ENCODE measurements at places on chromosomes 16 and 17.

DNA sequence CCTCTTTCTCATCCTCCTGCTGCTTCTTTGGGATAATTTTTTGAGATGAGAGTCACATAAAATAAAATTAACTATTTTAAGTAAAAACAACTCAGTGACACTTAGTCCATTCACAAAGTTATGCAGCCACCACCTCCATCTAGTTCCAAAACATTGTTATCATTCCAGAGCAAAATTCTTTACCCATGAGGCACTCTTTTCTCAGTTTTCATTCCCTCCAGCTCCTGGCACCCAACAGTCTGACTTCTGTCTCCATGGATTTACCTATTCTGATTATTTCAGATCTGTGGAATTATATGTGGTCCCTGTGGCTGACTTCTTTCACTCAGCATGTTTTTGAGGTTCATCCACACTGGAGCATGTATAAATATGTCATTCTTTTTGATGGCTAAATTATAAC lies 239.9 kb upstream of the DYNLRB2 start:
- no peaks in the 10 kb centered on the region for H3K4me1 ChIP-seq
- no peaks in the 10 kb centered on the region for H3K36me3 ChIP-seq
- DNase-seq = no peak
- no peak overlapping the region for H3K4me3 ChIP-seq
- no peak overlapping the region for H3K27ac ChIP-seq

GRCh38 chr17:65914784-65915342 lies 277.1 kb downstream of the CEP112 start:
- no peak overlapping the region for H3K27ac ChIP-seq
- H3K4me3 ChIP-seq = no peak overlapping the region
- no peaks in the 10 kb centered on the region for H3K36me3 ChIP-seq
- no peaks in the 10 kb centered on the region for H3K27me3 ChIP-seq

- H3K4me3 ChIP-seq = no peak overlapping the region
- no peak for DNase-seq
- no peak overlapping the region for H3K27ac ChIP-seq
- H3K27me3 ChIP-seq = no peaks in the 10 kb centered on the region
- H3K36me3 ChIP-seq = no peaks in the 10 kb centered on the region
- H3K4me1 ChIP-seq = peaks cover 13% of the 10 kb centered on the region
These were observed 4.9 kb upstream of the CDC27 start for GRCh38 chr17:47193931-47194511.

- peak; percentile 35 for DNase-seq
- H3K4me3 ChIP-seq = no peak overlapping the region
These were observed 154.2 kb downstream of the MRM1 start for GRCh38 chr17:36755586-36755985.

GRCh38 chr16:29912087-29912486 lies 11.8 kb downstream of the ASPHD1 start:
- H3K4me3 ChIP-seq = no peak overlapping the region
- H3K27ac ChIP-seq = no peak overlapping the region
- peaks cover 31% of the 10 kb centered on the region for H3K36me3 ChIP-seq
- no peaks in the 10 kb centered on the region for H3K4me1 ChIP-seq

DNA sequence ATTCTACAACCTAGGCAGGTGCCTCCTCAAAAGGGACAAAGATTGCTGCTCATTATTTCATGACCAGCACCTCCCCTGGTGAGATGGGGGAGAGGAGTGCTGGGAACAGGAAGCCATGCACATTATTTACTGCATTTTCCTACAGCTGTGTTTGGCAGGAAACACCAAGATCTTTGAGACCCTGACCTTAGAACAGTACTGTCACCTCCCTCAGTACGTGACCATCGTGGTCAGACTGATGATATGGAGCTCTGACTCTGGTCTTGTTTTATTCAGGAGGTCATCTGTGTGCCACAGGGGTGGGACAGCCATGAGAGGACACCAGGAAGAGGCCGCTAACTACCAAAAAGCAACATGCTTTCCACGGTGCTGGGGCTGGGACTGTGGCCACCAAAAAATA lies 37.4 kb downstream of the USP22 start:
- DNase-seq = no peak
- H3K36me3 ChIP-seq = peaks cover 99% of the 10 kb centered on the region
- H3K27me3 ChIP-seq = no peaks in the 10 kb centered on the region
- H3K4me3 ChIP-seq = no peak overlapping the region
- no peak overlapping the region for H3K27ac ChIP-seq

DNA sequence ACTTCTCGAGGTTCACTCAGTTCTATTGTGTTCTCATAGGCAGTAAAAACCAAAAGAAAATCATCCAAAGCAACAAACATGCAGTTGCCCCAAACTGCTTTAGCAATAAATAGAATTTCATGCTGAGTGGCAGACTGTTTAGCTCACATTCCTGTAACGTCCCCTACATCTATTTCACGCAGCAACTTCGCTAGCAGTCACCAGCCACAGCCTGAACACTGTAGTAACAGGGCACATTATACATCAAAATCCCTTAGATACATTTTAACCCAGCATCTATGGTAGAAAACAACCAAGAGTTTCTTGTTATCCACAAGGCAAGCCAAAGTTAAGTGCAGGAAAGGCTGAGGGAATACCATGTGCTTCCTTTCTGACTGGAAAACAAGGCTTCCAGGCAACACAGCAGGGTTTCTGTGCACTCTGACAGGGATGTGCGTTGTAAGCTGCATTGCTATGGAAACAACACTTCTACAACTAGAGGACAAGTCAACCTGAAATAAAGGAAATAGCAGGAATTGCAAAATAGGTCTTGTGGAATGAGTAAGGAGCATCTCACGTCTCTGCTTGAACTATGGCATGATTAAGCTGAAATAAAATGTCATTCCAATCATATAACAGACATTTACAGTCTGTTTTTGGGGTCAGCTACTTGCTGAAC lies 55.4 kb downstream of the CFDP1 start:
- no peak overlapping the region for H3K27ac ChIP-seq
- no peak for DNase-seq
- peaks cover 25% of the 10 kb centered on the region for H3K36me3 ChIP-seq
- H3K27me3 ChIP-seq = no peaks in the 10 kb centered on the region
- peaks cover 41% of the 10 kb centered on the region for H3K4me1 ChIP-seq
- no peak overlapping the region for H3K4me3 ChIP-seq

DNA sequence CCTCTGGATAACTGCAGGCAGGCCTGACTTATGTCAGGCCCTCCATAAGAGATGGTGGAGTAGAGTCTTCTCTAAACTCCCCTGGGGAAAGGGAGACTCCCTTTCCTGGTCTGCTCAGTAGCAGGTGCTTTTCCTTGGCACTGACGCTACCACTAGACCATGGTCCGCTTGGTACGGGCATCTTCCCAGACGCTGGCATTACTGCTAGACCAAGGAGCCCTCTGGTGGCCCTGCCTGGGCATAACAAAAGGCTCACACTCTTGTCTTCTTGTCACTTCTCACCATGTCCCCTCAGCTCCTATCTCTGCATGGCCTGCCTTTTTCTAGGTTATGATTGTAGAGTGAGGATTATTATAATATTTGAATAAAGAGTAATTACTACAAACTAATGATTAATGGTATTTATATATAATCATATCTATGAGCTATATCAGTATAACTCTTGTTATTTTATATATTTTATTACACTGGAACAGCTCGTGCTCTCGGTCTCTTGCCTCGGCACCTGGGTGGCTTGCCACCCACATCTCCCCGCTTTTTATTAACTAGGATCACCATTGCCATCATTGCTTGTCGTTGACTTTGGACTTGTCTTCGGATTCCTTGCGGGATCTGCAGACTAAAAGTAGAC lies 59.8 kb upstream of the ARL4D start:
- DNase-seq = peak; percentile 67
- no peaks in the 10 kb centered on the region for H3K27me3 ChIP-seq
- H3K4me3 ChIP-seq = no peak overlapping the region
- no peak overlapping the region for H3K27ac ChIP-seq
- H3K36me3 ChIP-seq = no peaks in the 10 kb centered on the region

DNA sequence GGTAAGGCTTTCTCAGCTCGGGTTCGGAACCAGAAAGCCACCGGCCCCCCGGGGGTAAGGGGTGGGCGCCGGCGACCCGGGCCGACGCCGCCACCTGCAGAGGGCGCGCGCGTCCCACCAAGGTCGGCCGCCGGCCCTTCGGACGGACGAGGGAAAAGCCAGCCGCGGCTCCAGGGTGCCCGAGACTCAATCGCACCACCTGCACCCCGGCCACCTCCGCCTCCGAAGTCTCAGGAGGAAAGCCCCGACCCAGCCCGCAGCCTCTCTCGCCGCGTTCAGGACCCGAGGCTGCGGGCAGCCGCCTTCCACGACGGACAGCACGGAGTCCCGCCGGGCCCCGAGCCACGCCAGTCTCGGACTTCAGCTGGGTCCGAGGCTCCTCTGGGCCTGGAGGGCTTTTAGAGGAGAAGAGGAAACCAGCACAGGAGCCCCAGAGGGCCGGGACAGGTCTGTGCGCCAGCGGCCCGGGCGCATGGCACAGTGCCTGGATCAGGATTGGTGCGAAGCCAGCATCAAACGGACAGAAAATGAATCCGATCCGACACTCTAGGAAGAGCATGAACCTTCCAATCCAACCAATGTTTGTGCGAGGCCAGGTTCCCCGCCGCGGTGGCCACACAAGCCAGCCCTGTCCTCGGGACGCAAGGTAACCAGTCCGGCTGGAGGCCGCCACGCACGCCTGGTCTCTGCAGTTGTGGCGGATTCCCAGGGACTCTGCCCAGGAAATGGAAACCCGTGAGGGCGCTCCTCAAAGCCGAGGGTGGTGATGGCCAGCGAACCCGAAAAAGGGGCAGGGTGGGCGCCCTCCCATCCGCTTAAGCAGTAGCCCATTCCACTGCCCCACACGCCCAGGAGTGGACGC lies 6.7 kb downstream of the CBX8 start:
- H3K4me3 ChIP-seq = no peak overlapping the region
- peaks cover 9% of the 10 kb centered on the region for H3K4me1 ChIP-seq
- no peak for DNase-seq
- peaks cover 28% of the 10 kb centered on the region for H3K36me3 ChIP-seq
- no peak overlapping the region for H3K27ac ChIP-seq

DNA sequence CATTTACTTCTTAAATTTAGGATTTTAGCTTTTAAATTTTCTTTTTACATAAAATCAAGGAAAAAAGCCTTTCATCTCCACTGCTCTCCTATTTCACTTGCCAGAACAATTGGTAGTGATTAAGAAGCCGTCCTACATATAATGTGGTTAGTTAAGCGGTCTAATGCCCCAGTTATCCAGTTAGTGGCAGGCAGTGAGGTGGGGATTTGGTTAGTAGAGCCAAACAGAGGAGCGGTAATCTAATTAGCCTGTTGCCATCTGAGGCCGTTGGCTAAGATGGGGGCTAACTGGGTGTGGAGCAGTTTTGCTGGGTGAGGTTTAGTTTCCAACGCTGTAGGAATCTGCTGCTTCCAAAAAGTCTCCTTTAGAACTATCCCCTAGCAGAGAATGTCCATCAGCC lies 22.4 kb downstream of the SNX11 start:
- no peak for DNase-seq
- no peaks in the 10 kb centered on the region for H3K4me1 ChIP-seq
- no peaks in the 10 kb centered on the region for H3K36me3 ChIP-seq
- H3K27me3 ChIP-seq = peaks cover 4% of the 10 kb centered on the region
